CD8-positive, alpha-beta T cell (primary cell): ENCODE measurements at places on chromosomes 5 and 9.

GRCh38 chr5:172223901-172224873, 30.2 kb downstream of the EFCAB9 start:
- DNase-seq = no peak

- DNase-seq = no peak
Observed at GRCh38 chr5:14588758-14589543, 7.4 kb downstream of the OTULINL start.

DNA sequence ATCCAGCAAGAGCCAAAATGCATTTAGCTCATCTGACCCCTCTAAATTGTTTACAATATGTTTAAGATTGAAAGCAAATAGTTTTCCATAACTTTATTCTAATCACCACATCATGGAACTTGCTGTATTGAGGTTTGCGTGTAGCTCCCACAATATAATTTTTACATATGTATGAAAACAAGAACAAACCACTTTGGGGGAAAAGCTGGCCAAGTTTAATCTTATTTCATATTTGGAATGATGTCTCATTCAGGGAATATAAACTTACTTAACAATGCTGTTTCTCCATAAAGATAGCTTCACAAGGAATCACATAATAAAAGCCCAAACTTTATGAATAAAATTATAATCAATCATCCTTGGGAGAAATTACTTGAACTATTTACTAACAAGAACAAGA, 194.6 kb upstream of the PCSK5 start:
- no peak for DNase-seq

DNA sequence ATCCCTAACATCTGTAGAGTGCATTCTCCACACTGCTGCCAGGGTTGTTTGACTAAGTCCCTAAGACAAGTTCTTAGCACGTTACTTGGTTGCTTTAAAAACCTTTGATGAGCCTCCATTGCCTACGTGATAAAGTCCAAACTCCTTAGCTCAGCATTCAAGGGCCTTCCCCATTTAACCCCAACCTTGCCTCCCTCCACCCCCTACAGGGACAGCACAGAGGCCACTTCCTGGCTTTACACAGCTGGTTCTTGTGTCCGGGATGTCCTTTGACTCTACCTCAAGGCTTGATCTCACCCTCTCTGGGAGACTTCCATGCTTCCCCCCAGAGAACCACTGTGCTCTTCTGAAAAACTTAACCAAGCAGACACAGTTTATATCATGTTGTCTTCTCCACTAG, 29.4 kb downstream of the FAM240B start:
- DNase-seq = no peak

DNA sequence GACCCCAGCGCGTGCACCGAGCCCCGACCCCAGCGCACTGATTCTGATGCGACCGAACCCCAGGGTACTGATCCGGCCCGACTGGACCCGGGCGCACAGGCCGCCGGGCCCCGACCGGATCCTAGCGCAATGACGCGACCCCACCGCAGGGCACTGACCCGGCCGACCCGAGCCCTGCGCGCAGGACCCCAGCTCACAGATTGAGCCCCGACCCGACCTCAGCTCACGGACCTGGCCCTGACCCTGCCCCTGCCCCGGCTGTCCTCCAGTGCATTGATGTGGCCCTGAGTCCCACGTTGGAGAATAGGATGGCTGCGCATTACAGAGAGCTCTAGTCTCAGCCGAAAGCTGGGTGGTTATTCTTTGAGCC, 438 bp downstream of the TRIP13 start:
- no peak for DNase-seq

DNA sequence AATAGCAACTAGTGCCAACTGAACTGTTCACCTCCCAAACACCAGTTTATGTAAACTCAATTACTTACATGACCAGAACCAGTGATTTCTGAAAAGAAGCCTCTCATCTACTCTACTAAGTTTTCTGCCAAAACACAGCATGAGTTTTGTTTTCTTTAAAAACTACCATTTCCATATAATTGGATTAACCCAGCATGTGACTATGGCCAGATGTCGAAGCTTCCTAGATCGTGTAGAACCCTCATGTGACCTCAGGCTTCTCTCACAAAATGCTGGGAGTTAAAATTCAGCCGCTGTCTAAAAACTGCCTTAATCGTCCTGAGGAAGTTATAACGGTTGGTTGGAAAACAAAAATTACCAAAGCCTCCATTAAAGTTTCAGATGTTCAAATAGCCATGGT, 303.5 kb downstream of the IRX1 start:
- no peak for DNase-seq

GRCh38 chr5:118963169-118963568, 25.2 kb downstream of the DTWD2 start:
- DNase-seq = no peak
